Endothelial cell of umbilical vein (primary cell): ENCODE measurements at places on chromosomes 6 and 20.

- DNase-seq: peak; percentile 71
These were observed 145.7 kb upstream of the LRFN2 start for GRCh38 chr6:40732878-40733277.

DNA sequence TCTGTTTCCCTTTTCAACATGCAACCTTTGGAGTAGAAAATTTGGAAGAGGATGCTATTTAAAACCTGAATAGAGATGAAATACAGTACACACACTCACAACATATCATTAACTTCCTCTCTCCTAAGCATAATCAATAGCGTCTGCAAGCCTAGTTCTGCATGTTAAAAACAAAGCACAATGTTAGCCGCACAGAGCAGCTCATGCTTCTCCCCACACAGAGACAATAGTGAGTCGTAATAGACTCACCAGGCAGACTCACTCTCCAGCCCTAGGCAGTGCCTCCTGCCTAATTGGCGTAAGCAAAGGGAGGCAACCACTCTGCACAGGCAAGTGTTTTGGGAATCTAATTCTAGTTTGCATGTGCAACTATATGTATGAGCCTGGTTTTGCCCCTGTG, 45.8 kb upstream of the ARID1B start:
- no peak for DNase-seq

DNA sequence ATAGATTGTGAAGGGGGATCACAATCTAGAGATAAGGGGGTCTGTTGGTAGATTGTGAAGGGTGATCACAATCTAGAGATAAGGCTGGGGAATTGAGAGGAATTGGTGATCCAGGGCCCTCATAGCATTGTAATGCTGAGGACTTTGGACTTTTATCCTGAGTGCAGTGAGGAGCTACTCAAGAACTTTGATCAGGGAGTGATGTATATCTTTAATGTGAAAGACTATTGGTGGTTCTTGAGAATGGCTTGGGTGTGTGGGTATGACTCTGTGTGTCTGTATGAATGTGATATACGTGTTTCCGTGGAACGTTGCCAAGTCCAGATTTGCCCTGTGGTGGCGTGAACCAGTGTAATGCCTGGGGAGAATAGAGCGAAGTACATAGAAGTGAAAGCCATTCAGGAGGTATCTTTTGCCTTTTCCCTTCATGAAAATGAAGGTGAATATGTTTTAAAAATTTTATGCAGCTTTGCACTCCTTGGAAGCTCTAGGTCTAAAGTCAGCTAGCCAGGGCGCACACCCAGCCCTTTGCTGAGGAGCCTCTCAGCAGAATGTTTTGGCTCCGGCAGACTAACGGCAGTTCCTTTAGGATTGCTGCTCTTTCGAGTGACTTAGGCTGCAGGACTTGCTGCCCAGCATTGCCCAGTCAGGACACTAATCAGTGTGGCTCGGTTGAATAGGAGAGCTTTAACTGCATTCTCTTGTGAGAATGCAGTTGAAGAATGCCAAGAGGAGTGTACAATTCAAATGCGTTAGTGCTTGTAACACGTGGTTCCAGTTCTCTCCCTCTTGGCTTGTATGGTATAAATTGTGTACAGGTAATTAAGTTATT, 3.5 kb downstream of the ZFAND3 start:
- peak; percentile 68 for DNase-seq

GRCh38 chr20:58215116-58215515, 13.3 kb downstream of the ANKRD60 start:
- no peak for DNase-seq

- DNase-seq: peak; percentile 49
These were observed 99.8 kb downstream of the LY86 start for GRCh38 chr6:6688283-6688682.

- no peak for DNase-seq
These were observed 294.5 kb downstream of the ZFAND3 start for GRCh38 chr6:38113825-38114576.
